ENCODE measurements at places on chromosomes 11 and 22.

- no peak for DNase-seq
Observed at GRCh38 chr11:134579724-134580609, 167.9 kb upstream of the B3GAT1 start.

DNA sequence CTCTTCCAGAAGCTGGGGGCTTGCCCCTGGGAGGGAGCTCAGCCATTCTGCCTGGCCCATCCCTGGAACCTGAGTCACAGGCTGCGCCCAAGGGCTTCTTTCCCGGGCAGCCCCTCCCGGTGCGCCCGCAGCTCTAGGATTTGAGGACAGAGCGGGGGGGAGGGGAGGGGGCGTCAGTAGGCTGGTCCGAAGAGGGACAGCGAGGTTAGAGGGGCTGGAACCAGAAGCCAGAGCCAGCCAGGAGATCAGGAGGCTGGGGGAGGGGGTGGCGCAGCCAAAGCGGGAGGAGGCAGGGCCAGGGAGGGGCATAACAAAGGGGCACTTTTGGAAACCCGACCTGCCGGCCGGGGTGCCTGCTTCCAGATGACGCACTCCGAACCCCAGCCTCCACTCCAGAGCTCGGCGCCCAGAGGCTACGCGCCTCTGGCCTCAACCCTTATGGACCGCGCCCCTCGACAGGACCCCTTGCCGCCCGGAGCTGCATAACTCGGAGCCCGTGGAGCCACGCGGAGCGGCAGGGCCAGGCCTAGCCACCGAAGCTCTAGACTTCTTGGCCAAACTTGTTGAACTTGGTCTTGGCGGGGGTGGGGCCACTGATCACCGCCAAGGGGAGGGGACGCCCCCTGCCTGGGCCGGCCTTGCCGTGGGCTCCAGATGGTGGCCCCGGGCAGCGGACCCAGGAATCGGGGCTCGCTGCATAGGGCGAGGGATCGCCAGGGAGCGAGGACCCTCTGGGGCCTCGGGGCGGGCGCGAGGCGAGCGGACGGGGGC lies 744 bp downstream of the PACSIN3 start:
- no peak for DNase-seq

- no peak for DNase-seq
Observed at GRCh38 chr11:85844439-85845123, 10.6 kb upstream of the CCDC83 start.

DNA sequence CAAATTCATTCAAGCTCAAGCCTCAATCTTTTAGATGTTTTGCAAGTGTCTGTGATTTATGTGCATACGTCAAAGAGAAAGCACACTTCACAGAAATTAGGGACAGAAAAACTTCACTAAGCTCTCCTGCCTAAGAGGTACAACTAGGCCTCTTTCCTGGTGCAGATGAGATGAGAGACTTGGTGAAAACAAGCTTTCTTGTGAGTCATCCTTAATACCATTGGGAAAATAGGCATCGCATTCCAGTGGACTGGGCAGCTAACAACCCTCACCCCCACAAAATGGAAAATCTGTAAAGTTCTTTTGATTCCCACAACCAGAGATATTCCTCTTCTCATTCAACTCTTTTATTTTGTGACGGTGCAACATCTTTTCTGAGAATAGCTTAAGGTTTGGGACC lies 1110.4 kb upstream of the CCDC90B start:
- no peak for DNase-seq

- no peak for DNase-seq
Observed at GRCh38 chr11:16262645-16262955, 93.7 kb downstream of the SOX6 start.
